Activated CD4-positive, alpha-beta T cell treated with anti-CD3 and anti-CD28 coated beads for 1 hour (primary cell): ENCODE measurements at places on chromosomes 1 and 21.

DNA sequence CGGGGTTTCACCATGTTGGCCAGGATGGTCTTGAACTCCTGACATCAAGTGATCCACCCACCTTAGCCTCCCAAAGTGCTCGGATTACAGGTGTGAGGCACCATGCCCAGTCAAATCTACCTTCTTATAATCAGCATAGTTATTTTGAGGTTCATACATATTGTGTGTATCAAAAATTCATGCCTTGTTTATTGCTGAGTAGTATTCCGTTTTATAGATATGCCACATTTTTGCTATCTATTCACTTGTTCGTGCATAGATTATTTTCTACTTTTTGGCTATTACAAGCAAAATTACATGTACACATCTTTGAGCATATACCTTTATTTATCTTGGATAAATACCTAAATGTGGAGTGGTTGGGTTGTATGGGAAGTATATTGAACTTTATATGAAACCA is 344.9 kb downstream of the CAMTA1 start:
- DNase-seq: no peak

DNA sequence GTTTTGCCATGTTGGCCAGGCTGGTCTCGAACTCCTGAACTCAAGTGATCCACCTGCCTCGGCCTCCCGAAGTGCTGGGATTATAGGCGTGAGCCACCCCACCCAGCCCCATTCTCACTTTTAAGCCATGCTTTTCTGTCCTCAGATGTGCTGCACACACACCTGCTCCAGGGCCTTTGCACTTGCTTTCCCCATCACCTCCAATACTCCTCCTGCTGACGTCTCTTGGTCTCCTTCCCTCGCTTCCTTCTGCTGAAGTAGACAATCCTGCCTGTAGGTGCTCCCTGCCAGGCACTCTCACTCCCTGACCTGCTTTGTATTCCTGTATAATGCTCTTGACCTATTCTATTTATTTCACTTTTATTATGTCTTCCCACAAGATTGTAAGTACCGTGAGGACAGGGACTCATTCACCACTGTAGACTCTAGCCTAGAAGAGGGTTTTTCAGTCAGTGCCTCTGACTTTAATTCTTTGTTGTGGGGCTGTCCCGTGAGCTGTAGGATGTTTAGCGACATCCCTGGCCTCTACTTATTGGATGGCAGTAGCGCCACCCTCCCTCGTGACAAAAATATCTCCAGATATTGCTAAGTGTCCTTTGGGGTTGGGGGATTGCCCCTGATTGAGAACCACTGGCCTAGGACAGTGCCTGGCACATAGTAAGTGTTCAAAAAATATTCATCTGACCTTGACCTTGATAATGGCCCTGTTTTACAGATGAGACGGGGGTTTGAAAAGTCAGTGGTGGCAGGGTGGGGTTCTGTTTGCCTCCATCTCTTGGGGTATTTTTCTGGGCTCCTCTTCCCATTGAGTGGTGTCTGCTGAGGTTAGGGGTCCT is 4.6 kb downstream of the TNFRSF1B start:
- DNase-seq: no peak

- no peak for DNase-seq
Measured at GRCh38 chr1:1809489-1809888, 31.2 kb upstream of the NADK start.

GRCh38 chr1:23424293-23425192 is at the start of gene TCEA3:
TSS of gene TCEA3 (minus strand) at chr1:23424748. CDS start at chr1:23424633, 115 bp downstream.
- DNase-seq: peak; percentile 17

DNA sequence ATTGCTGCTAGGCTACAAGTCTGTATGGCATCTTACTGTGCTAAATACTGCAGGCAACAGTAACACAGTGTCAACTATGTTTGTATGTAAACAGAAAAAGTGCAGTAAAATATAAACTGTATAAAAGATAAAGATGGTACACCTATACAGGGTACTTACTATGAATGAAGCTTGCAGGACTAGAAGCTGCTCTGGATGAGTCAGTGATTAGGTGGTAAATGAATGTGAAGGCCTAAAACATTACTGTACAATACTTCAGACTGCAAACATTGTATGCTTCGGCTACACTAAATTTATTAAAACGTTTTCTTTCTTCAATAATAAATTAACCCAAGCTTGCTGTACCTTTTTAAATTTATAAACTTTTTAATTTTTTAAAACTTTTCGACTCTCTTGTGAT is 97.1 kb downstream of the HLX start:
- no peak for DNase-seq

GRCh38 chr1:68725001-68725752 is 228.3 kb upstream of the DEPDC1 start:
- no peak for DNase-seq

DNA sequence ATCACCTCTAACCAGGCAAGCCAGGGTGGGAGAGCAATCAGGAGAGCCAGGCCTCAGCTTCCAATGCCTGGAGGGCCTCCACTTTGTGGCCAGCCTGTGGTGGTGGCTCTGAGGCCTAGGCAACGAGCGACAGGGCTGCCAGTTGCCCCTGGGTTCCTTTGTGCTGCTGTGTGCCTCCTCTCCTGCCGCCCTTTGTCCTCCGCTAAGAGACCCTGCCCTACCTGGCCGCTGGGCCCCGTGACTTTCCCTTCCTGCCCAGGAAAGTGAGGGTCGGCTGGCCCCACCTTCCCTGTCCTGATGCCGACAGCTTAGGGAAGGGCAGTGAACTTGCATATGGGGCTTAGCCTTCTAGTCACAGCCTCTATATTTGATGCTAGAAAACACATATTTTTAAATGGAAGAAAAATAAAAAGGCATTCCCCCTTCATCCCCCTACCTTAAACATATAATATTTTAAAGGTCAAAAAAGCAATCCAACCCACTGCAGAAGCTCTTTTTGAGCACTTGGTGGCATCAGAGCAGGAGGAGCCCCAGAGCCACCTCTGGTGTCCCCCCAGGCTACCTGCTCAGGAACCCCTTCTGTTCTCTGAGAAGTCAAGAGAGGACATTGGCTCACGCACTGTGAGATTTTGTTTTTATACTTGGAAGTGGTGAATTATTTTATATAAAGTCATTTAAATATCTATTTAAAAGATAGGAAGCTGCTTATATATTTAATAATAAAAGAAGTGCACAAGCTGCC is 19.8 kb downstream of the CSF1 start:
- DNase-seq: no peak

DNA sequence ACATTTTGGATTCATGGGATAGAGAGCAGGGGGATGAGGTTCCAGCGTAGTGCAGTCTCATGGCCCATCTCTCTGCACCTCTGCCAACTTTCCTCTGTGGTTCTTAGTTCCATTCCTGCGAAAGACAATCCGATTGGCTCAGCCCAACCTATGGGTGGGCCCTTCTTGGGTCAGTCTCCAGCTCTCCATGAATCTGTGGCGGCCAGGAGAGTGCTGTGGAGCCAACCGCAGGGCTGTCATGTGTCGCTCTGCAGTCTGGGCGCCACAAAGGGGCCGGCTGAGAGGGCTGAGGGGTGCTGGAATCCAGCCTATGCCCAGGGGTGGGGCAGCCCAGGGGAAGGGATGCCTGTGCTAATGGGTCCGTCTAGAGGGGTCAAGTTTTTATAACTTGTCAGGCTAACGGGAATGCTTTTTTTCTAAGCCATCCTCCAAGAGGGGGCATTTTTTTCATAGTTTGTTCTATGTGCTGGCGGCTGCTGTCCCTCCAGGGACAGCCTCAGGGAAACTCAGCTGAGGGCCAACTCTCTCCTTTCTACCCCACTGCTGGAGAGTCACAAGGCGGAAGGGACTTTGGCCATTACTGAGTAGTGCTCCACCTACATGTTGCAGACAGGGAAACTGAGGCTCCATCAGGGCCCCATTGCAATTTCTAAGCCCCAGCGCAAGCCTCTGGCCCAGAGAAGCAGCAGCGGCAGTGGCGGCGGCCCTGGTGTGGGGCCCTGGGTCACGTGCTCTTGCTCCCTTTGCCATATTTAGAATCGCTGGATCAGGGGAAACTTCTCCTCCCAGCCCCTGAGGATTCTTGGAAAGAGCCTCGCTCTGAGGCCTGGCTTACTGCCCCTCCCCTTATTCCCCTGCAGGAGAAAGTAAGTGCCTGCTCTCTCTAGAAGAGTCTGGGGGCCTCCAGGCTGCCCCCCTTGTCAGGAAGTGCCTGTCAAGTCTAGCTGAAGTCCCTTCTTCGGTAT is 23.4 kb downstream of the KCNQ4 start:
- DNase-seq: no peak

DNA sequence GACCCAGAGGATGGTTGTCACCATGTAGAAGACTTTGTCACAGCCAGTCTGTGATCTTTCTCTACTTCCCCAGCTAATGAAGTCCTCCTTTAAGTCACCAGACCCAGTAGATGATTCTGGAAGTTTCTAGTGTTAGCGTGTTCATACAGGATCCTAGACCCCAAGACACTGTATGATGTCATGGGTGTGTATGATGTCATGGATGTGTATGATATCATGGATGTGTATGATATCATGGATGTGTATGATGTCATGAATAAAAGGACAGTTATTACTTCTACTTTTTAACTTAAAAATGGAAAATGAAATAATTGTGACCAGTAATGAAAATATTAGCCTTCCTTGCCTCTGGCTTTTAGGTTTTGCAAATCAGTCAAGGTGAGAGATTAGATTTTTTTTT is 260.0 kb downstream of the FMN2 start:
- DNase-seq: no peak

- no peak for DNase-seq
Measured at GRCh38 chr1:89706700-89707012, 73.7 kb downstream of the LRRC8C start.

GRCh38 chr1:109773203-109773899 is 9.6 kb upstream of the EPS8L3 start:
- peak; percentile 62 for DNase-seq

DNA sequence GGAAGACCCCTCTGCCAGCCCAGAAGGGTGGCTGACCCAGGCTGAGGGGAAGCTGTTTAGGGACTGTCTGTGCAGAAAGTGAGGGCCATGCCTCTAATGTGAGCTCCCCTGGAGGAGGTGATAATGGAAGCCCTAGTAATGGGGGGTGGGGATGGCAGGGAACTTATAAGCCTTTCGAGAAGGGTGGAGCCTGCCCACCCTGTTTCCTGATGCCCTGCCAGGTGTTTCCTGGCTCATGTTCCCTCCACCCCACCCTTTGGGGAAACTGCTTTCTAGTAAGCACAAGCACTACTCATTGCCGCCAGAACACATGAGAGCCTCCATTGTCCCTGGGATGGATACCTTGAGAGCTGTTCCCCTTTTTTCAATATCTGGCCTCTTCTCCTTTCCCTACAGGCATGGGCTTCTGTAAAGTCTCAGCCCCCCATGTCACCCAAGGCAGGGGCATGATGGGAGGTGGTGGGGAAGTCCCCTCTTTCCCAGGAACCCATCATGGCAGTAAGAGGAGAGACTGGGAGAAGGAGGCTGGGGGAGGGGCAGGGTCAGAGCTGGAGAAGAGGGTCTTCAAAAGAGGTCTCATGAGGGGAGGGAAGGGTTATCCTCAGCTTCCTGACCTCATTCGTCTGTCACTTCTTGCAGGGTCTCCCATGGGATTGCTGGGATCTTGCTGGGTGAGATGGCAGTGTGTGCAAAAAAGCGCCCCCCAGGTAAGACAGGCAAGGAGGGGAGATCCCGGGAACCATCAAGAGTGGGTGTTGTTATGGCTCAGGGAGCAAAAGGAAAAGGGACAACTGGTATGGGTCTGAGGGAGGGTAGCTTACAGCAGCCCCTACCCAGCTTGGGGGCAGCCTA is 2.4 kb downstream of the ATP8B2 start:
- DNase-seq: no peak

DNA sequence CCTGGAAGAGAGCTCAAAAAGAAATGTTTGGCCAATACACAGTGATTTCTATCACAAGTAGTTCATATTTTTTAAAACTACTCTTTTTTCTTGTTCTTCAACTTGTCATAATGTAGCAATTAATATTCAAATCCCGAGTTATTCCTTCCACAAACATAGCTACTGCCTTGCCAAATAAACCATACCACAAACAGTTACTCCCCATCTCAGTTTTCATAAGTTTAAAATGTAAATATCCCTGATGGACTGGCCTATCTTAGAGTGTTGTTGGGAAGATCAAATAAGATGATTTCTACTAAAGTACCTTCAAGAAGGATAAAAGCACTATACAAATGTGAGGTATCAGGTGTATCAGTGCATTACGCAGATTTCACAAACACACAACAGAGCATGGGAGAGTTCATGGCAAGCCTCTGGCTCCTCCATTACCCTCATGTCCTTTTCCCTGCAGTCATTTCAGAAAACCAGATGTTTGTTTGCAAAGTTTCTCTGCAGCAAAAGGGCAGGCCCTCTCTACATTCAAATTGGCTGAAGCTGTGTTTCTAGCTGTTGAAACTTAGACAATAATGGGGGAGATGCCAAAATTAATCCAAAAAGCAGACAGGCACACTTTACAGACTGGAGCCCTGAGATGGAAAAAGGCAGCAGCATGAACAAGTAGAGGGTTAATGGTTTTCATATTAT is 16.1 kb downstream of the WLS start:
- DNase-seq: no peak

- DNase-seq: no peak
Measured at GRCh38 chr1:190289897-190290296, 187.8 kb downstream of the BRINP3 start.

DNA sequence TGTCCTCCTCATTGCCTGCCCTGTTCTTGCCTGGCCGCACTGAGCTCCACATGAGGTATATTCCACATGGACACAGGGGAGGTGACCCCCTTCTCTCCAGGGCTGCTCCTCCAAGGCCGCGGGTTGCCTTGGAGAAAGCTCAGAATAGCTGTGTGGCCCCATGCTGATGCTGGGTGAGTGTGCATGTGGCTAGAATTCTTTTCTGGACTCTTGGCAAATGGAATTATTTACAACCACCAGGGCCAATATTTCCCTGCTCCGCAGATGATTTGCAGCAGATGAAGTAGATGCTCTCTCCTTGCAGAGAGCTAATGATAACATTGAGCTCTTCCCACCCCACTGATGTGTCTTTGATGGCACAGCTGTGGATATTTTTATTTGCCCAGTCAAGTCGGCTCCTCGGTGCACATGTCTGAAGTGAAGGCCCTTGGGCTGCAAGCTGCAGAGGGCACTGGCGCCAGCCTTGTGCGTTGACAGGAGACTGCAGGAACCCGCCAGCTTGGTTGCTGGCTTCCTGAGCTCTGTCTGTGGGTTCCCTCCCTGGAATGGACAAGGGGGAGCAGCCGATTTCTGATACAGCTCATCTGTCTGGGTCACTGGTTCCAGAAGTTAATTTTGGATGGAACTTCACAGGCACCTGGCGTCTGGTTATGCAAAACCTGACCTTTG is 404.7 kb upstream of the VAMP3 start:
- no peak for DNase-seq

GRCh38 chr1:150207281-150207971 is 28.5 kb downstream of the ANP32E start:
- DNase-seq: no peak
